ENCODE measurements at places on chromosomes 12 and 14.

DNA sequence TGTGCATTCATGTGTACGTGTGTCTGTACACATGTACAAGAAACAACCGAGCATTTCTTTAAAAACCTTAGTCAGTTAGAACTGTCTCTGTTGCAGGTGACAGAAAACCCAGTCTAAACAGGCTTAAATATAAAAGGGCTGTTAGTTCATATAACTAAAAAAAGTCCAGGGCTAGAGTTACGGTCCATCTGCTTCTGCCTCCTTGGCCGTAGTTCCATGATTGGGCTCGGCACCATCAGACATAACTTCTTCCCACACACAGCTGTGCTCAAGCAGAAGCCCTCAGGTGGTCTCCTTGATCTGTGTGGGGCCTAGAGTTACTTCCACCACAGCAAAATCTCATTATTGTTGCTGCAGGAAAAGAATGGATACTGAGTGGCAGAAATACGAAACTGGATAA, 34.6 kb downstream of the CKB start:
- DNase-seq = no peak

DNA sequence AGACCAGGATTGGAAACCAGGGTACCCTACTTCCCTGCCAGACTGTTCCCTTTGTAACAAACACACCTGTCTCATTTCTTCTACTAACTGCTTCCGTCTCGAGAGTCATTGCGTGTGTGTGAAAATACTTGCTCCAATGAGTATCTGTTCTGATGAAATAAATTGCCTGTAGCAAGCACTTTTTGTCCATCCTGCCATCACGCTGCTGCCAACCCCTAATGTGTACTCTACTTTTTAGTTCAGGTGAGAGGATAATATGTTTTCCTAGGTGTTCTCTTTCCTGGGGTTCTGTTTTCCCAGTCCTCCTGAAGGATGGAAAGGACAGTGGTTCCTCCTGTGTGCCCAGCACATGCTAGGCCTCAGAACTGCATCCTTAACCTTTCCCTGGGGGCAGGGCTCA, 1.0 kb downstream of the TUNAR start:
- DNase-seq = no peak

GRCh38 chr12:51505360-51506105, 80.9 kb downstream of the SLC4A8 start:
- no peak for DNase-seq

GRCh38 chr12:99911081-99911480, 73.7 kb downstream of the ANKS1B start:
- DNase-seq = no peak

- no peak for DNase-seq
Observed at GRCh38 chr12:112900298-112901145, 6.2 kb upstream of the OAS1 start.

DNA sequence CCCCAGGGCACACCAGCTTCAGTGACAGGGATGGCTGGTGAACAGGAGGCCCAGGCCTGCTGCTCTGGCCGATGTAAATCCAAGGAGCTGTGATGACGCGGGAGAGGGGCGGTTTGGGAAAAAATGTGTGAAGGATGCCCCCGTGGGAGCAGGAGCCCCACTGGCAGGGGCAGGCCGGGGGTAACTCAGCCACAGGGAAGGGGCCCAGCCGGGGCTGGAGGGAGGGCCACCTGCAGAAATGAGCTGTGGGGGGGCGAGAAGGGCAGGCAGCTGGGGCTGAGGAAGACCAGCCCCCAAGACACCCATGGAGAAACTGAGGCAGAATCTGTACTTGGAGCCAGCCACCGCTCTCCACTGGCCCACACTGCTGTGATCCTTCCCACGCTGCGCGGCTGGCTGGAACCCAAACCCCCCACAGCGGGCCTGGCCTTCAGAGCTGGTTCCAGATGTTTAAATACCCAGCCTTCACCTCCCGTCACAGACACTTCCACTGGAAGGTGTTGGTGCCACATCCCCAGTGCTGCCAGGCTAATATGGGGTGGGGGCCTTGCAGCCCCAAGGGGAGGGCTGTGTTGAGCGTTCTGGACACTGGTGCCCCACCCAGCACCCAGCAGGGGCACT, 28.5 kb upstream of the ANKRD9 start:
- no peak for DNase-seq

DNA sequence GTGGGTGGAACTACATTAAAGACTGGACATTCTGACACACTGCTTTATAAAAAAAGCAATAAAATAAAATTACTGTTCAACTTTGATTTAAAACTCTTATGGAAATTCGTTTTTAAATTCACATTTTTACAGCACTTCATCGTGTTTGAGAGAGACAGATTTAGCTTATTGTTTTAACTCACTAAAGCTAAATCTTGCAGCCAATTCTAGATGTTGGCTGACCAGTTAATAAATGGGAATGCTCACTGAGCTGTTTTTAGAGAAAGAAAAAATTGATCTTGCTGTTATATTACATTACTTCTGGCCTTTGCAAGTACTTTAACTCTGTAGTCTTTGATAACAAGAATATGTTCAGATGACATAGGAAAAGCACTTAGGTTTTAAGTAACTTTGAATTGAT, 157.1 kb downstream of the PLCZ1 start:
- no peak for DNase-seq

- DNase-seq = no peak
Observed at GRCh38 chr14:94051779-94052178, 25.6 kb downstream of the OTUB2 start.

DNA sequence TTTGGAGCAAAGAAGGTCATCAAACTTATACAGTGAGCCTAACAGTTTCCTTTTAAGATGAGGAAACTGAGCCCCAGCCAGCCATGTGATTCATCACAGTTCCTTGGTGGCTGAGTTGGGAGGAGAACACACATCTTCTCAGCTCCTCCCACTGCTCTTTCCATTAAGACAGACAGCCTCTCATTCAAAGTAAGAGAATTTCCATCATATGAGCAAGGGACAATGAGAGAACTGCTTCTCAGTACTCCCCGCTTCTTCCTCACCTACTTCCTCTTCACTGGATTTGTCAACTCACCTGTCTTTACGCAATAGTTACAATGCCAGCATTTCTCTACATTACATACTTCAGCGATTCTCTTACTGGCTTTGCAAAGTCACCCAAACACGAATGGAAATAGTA, 2.2 kb downstream of the IFNG start:
- DNase-seq = no peak

- DNase-seq = no peak
Observed at GRCh38 chr12:8831116-8831515, 8.7 kb downstream of the A2ML1 start.

GRCh38 chr12:31326736-31327659, 1.0 kb upstream of the SINHCAF start:
- no peak for DNase-seq

DNA sequence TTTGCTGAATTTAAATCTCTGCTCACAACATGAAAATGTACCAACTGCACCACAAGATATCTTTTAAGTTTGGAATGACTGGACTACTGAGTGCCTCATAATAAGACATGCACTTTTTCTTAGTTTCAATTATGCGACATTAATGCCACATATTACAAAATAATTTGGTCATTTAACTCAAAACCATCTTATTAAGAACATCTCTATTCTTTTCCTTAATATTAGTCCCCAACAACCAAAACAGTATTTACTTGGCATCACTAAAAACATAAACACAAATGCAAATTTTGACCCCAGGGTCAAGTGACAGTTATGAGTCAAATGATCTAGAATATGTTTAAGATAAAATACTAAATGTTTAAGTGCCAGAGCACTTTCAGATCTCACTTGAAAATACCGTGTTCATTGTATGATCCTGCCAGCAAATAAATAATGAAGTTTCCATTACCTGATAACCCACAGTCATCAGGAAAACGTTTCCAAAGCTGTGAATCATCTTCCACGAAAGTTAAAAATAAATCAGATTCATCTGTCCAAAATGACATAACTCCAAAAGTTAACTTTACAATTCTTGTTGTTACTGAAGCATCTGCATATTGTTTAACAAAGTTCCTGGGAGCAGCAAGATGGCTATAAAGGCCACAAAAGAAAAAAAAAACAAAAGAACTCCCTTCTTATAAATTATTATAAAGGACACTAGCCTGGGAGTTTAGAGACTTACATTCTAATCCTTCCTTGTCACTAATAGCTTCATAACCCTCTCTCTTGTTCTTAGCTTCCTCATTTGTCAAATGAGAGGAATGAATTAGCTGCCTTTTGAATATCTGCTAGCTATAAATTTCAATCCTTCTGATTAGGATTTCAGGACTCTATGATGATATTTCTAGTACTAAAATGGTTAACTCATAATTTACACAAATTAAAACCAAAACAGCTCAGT, 30.5 kb upstream of the AP4S1 start:
- no peak for DNase-seq

DNA sequence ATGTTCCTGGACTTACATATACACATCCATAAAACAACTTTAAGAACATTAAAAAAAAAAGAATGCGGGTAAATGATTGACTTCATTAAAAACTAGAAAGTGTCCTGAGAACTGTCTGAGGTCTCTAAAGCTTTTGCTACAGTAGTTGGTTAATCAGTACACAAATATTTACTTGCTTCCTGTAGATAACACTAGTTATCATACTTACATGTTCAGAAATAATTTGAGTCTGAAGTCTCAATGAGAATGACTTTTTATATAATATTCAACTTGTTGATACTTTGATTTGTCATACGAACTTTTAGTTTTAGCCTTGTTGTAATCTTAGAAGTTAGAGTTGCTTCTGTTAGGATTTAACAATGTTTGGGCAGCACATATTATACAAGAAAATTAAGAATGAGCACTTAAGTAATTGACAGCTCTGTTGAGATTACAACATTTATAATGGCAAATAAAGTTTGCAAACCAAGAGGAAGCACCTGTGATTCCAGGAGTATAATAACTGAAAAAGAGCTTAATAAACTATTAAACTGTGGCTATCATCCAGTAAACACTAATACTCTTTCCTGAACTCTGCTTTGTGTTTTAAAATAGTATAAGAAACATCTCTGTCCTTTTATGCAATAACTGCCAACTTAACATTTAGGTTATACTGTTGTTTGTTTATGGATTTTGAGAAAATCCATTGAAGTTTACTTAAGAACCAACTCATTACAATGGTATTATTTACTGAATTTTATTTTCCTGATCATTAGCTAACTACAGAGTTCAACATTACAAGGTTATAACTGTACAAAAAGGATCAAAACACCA, 131.7 kb downstream of the MIPOL1 start:
- DNase-seq = no peak

GRCh38 chr14:88195676-88196075, 127.4 kb downstream of the KCNK10 start:
- DNase-seq = no peak

DNA sequence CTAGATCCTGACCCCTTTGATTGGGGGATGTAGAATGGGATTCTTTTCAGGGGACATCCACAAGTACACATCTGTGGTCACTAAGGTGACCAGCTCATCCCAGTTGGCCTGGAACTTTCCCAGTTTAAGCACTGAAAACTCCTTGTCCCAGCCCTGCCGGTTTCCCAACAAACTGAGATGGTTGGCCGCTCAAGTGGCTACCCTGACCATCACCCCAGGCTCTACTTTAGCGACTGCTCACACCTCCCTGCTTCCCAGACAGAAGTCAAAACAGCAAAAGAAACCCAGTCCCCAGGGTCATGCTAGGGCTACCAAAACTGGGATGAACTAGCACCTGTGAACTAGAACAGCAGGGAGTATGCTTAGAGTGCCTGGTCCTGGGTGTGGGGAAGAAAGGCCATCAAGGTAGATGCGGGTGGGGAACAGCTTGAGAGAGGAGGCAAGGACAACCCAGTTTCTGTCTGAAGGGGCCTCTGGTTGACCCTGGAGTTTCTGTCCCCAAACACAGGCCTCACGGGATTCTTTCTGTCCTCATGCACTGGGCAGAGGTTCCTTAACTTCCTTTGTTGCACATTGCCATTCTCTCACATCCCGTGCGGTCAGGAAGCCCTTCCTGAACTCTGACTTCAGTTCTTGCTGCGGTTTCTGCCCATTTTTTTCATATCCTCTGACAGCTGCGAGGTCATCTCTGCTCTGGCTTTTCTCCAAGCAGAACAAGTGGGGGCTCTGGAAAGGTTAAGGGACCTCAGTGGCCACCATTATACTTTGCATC, 1.6 kb downstream of the LTB4R start:
- no peak for DNase-seq

DNA sequence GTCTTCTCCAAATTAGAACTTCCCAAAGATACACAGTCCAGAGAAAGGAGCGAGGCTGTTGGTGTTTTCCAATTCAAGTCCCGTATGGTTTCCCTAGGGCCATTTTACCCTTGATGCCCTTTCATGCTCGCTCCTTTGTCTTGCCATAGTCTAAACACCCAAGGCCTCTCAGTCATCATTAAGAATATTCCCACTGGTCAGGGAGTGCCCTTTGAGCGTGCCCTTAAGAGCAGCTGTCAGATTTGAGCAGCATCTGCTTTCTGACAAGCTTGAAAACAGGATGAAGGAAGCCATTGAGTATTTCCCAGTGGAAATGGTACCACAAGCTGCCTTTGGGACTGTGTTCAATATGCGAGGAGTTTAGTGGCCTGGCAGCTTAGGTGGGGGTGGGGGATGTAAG, 10.4 kb upstream of the GALNT16 start:
- no peak for DNase-seq

GRCh38 chr12:6249580-6249979, 49.4 kb downstream of the CD9 start:
- no peak for DNase-seq

DNA sequence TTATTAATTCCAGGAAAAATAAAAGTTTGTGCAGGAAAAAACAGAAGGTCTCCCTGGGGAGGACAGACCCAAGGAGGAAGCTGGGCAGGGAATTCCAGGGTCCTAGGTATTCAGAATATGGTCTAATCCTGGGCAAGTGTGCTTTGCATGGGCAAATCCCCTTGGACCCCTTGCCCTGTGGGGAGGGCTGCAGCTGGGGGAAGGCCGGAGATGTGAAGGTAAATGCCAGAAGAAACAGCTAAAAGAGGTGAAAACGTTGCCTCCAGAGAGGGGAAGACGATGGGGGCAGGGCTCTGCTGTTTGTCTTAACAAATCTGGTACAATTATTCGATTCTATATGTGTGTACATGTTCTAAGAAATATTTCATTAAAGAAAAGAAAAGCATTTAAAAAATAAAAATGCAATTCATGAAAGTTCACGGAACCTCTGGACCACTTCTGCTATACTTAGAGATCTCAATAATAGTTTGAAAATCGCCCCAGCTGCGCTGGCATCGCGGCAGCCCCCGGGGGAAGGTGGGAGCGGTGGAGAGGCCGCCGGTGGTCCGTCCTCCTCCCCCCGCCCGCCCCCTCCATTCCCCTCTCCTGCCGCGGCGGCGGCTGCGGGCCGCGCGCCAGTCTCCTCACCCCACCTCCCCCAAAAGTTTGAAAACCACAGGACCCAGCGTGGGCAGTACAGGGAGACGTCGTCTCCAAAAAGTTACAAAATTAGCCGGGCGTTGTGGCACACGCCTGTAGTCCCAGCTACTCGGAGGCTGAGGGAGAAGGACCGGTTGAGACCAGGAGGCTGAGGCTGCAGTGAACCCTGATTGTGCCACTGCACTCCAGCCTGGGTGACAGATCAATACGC, 1.5 kb upstream of the PRPF40B start:
- DNase-seq = no peak

Data from NCI-H187 treated with DMSO at 0.1 percent for 48 hours (cell line).